ENCODE measurements at places on chromosomes 7 and 10.

GRCh38 chr10:121952226-121952625 lies 22.8 kb downstream of the NSMCE4A start:
- no peak for DNase-seq

- no peak for DNase-seq
Measured at GRCh38 chr7:106281127-106281526, 3.7 kb downstream of the NAMPT start.

DNA sequence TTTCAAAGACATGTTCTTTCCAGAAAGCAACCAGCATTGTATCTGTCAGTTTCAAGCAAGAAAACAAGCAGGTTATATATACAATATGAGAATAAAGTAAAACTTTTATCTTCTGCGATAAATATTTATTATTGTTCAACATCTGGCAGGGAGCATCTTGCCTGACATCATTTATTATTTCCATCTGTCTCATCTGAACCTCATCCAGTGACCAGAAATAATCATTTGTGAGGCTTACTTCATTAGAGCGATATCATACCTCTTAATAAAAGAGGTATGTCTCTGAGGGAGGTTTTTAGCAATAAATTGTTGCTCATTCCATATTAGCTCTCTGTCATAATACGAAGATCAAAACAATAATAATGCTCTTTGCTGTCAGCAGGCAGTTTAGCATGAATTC lies 226.1 kb downstream of the CDC14C start:
- no peak for DNase-seq

- DNase-seq: no peak
Measured at GRCh38 chr10:90175161-90175681, 473.8 kb downstream of the KIF20B start.

GRCh38 chr7:157699357-157700013 lies 362.7 kb downstream of the DNAJB6 start:
- DNase-seq: no peak

DNA sequence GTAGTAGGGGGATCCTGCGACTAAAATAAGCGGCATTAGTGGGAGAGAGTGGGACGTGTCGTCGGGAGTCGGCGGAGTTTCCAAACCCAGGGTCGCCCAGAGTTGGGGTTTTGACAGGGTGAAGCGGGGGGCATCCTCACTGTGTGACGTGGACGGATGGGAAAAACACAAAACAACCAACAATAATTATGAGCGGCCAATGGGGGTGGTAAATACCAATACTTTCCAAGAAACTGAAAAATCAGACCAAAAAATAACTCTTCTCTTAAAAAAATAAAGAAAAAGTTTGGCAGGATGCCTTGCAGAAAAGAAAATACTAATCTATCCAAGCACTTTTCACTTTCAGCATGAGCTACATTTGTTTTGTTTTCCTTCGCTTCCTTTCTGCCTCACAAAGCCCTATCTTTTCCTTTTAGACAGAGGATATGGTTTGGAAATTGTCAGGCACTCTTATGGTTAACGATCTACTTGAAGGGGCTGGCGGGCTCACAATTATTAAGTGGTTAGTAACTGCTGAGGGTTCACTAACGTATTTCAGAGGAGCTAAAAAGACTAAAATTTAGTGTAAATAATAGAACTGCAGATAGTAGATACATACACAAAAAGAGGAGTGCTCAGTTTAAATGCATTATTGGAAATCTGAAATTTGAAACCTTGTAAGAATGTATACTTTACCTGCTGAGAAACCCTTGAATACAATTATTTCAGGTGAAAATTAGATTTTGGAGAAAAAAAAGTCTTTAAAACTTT lies 802 bp upstream of the CDK6 start:
- DNase-seq: no peak

Data from NCI-H1930 (cell line).